Stimulated activated CD8-positive, alpha-beta memory T cell treated with anti-CD3 and anti-CD28 coated beads, Interleukin-4, amount 100 ng/mL, for 4 hours (primary cell): ENCODE measurements at places on chromosomes 16 and 17.

DNA sequence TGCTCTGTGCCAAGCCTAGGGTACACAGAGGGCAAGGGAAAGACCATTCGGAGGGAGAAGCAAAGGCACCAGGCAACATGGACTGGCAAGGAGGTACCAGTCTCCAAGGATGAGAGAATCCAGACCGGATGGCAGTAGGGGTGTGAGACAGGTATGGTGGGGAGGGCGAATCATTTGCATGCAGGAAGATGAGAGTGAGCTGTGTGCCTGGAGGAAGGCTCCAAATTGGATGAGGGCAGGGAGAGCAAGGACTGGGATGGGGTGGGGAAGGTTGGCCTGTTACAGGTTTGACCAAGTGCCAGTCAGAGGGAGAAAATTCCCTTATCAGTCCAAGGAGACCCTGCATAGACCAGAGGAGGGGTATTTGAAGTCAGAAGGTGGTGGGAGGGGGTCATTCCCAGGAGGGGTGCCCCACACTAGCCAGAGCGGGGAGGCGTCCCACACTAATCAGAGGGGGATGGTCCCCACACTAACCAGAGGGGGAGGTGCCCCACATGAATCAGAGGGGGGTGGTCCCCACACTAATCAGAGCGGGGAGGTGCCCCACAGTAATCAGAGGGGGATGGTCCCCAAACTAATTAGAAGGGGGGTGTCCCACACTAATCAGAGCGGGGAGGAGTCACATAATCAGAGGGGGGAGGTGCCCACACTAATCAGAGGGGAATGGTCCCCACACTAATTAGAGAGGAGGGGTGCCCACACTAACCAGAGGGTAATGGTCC lies 737 bp downstream of the CANT1 start:
- DNase-seq: no peak

DNA sequence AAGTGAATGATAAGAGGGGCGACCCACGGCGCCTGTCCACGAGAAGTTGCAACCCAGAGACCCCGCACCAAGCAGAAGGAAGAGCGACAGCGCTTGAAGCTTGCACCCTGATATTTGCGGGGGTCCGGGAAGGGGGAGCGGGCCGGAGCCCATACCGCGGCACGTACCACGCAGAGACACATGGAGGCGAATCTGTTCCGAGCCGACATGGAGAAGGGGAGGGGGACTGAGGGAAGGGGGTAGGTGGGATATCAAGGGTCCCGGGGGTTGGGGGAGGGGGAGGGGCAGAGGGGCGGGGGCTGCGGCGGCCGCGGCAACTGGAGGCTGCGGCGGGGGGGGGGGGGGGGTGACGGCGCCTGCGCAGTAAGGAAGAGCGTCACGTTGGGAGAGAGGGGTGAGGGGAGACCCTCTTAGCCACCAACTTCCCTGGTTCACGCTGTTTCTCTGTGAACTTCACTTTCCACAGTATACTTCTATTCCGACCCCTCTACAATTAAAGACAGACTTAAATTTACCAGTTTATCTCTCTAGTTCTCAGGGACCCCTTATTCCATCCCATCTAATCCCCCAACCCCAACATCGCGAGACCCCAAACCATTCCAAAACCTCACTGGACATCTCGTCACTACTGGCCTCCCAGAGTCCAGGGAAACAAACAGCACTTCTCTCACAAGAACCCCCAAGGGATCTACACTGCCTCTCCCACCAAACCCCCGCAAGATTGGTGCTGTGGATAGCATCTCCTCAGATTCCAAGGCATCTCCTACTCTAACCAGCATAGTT lies 8.0 kb downstream of the DLG4 start:
- no peak for DNase-seq

DNA sequence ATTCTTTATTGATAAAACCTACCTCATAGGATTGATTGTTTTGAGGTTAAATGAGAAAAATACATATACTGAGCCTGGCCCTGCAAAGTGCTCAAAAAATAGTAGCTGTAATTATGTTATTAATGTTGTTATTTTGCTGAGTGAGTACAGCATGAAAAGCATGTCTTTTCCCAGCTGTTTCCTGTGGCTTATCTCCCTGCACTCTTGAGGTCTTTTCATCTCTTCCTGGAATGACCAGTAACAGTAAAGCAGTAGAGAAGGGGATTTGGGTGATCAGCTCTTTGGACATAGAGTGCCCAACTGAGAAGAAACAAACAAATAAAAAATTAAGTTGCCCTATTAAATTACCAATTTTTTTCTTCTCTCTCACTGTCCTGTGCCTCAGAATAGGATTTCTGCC lies 53.7 kb downstream of the NFAT5 start:
- no peak for DNase-seq

GRCh38 chr16:86138121-86139085 lies 239.4 kb downstream of the IRF8 start:
- DNase-seq: no peak

DNA sequence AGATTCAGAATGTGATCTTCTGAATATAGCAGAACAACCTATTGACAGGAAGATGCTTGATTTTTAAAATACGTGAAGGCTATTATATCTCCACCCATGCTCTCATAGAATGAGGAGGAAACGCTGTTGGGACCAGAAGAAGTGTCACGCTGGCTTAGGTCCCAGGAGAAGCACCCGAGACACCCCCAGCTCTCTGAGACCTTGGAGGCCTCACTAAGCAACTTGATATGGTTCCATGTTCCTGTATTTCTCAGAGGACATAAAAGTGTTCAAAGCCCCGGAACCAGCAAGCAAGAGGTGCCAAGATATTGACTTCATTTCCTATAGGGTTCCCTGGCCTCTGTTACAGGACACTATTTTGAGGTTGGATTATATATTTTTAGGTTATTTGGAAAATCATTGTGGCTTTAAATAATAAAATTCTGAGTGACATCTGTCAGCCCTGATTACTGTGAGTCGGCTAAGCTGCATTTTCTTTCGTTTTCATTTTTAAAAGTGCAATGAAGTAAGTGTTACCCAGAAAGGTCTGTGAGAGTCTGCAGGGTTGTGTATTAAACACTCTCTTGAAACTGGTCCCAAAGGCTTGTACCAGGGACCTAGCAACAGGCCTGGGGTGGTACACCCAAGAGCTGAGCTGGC lies 400.0 kb downstream of the SOX9 start:
- DNase-seq: no peak

DNA sequence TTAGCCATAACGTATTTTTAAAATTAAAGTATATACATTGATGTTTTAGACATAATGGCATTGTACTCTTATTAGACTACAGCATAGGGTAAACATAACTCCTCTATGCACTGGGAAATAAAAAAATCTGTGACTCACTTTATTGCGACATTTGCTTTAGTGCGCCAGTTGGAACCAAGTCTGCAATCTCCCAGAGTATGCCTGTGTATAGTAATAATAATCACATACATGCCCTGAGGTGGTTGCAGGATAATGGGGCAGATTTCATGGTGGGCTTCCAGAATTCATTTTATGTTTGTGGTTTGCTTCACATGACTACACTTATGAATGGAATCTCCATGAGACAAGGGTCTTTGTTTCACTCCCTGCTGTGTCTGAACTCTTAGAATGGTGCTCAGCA lies 66.9 kb upstream of the N4BP1 start:
- no peak for DNase-seq

DNA sequence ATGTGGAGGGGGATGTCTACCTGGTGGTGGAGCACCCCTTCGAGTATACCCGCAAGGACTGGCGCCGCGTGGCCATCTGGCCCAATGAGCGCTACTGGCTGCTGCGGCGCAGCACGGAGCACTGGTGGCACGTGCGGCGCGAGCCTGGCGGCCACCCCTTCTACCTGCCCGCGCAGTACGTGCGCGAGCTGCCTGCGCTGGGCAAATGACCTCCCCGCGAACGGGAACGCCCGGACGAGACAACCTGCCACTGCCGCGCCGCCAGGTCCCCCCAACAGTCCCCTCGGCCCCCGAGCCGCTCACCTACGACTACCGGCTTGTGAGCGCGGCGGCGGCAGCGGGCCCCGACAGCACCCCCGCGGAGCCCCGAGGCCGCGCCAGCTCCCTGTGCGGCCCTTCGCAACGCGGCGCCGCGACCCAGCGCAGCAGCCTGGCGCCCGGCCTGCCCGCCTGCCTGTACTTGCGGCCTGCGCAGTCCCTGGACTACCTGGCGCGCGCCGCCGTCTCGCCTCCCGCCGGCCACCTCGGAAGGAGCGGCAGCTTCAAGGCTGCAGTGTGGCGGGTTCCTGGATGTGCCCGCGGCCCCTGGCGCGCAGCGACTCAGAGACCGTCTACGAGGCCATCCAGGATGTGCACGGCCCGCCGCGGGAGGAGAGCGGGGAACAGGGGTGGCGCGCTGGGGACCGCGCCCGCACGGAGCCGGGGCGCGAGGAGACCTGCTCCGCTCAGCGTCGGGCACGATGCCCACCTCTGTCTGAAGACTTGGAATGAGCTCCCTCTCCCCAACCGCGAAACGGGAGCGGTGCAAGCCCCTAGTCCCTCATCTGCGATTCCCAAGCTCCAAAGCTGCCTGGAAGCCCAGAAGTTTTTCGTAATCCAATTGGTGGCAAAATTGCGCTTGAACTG lies 48.7 kb upstream of the AMZ2 start:
- DNase-seq: no peak

DNA sequence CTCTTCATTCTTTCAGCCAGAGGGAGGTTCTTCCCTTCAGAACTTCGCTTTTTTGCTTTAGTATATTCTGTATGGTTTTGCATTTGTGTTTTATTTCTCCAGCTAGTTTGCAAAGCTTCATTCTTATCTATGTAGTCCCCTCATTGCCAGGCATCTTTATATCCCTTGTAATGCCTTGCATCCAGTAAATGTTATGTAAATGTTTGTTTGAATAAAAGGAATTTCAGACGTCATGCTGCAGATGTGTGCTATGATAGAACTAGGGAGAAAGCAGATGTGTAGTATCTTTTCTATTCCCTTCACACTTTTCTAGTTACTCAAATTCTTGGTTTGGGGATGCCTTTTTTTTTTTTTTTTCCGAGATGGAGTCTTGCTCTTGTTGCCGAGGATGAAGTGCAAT lies 62.6 kb upstream of the RASL10B start:
- DNase-seq: no peak

DNA sequence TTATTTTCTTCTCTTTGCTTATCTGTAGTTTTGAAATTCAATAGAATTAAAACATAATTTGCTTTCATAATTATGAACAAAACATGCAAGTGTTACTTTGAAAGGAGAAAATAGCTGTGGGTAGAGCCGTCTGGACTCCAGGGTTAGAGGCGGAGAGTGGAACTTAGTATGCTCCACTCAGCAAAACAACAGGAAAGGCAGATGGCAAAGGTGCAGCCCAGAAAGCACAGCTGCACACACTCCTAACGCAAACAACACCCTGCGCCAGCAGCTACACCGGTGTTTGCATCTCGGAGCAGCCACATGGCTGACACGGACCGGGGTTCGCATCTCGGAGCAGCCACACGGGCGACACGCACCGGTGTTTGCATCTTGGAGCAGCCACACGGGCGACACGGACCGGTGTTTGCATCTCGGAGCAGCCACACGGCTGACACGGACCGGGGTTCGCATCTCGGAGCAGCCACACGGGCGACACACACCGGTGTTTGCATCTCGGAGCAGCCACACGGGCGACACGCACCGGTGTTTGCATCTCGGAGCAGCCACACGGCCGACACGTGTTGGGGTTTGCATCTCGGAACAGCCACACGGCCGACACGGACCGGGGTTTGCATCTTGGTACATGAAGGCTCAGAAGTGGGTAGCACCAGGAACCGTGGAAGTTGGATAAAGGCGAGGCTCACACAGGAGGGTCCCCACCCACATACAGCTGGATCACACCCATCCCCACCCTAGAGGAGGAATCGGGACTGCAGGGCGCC lies 12.2 kb upstream of the CAPN15 start:
- no peak for DNase-seq

GRCh38 chr17:33371377-33371776 lies 78.3 kb upstream of the ASIC2 start:
- no peak for DNase-seq
